NCI-H2029 (cell line): ENCODE measurements at places on chromosomes 3 and 15.

GRCh38 chr3:124107104-124107890 is 115.4 kb upstream of the ROPN1 start:
- DNase-seq: no peak

DNA sequence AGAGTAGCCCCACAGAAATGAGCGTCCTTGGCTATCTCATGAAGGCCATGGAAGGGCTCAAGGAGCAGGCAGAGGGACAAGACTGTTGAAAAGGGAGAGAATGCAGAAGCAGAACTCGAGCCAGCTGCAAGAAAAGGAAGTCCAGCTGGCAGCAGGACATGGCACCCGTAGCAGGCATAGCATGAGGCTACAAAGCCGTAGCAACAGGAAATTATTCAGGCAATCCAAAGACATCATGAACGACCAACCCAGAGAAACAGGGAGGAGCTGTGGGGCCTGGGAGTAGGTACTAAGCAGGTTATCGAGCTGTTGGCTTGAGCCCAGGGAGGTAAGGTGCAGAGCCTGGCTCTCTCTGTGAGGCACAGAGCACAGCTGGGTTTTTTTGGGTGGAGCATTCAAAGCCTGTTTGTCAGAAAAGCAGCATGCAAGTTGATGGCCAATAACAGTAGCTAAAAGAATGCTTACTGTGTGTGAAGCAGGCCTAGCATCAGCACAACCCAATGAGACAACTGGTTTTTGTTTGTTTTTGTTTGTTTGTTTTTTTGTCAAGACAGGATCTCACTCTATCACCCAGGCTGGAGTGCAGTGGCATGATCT is 144.0 kb upstream of the SMAD3 start:
- DNase-seq: no peak

- no peak for DNase-seq
Measured at GRCh38 chr3:64151342-64151871, 73.9 kb downstream of the PRICKLE2 start.

DNA sequence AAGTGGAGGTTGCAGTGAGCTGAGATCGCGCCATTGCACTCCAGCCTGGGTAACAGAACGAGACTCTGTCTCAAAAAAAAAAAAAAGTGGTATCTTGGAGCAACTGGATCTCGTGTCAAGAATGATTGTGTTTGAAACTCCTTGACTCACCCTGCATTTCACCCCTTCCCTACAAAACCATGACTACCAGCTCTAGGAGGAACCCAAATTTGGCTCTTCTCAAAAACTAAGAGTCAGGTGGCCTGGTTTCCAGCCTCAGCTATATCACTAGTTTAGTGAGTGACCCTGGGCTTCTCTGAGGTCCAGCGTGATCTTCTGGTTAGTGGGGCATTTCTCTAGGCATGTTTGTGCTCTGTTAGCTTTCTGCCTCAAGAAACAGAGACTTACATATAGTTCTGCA is 222.1 kb downstream of the FAM43A start:
- DNase-seq: no peak

- DNase-seq: no peak
Measured at GRCh38 chr3:187104342-187104741, 35.0 kb downstream of the RPL39L start.

- DNase-seq: no peak
Measured at GRCh38 chr15:89444241-89445225, 51.9 kb downstream of the RHCG start.

DNA sequence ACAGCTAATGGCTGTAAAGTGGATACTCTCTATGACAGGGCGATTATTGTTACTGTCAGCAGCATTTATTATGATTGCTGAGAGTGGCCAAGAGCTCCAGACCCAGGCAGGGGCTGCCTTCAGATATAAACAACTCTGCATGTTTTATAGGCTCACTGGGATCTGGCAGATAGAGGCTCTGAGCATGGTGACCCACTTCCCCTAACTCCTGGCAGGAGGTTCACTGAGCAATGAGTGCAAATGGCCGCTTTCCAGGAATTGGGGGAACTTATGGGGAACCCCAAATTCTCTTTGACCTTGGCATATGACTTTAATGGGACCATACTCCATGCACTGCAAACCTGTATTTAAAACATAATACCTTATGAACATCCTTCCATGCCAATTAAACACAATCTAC is 59.0 kb downstream of the SCN5A start:
- no peak for DNase-seq
